ENCODE measurements at places on chromosomes 6 and 20.

GRCh38 chr6:166616261-166617238, 10.5 kb downstream of the RPS6KA2 start:
- no peak for DNase-seq

DNA sequence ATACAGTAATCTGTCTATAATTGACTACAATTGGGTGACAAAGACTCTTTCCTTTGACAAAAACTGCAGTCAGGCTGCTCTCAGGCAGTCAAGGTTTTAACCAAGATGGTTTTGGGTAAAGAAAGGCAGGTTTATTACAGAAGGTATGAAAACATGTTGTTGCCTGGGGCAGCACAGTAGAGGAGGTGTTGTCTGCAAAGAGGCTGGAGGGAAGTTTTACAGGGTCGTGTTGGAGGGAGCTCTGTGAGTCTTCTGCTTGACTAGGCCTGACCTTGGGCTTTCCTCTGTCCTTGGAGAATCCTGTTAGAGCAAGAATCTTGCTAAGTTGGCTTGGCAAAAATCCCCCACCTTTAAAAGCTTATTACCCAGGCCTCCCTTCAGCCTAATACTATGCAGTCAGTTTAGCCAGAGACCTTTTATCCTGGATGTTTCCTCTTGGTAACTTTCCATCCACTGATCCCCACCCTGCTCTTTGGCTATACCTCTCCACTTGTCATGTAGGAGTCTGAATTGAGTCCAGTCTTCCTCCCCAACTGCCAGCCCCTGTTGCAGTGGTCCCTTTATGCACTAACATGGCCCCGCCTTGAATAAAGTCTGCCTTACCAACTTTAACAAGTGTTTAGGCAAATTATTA, 143.0 kb upstream of the SLC22A16 start:
- no peak for DNase-seq

- DNase-seq: no peak
Observed at GRCh38 chr20:56204206-56204605, 44.3 kb upstream of the MC3R start.

- DNase-seq: no peak
Observed at GRCh38 chr6:44642870-44643522, 255.5 kb downstream of the CDC5L start.

DNA sequence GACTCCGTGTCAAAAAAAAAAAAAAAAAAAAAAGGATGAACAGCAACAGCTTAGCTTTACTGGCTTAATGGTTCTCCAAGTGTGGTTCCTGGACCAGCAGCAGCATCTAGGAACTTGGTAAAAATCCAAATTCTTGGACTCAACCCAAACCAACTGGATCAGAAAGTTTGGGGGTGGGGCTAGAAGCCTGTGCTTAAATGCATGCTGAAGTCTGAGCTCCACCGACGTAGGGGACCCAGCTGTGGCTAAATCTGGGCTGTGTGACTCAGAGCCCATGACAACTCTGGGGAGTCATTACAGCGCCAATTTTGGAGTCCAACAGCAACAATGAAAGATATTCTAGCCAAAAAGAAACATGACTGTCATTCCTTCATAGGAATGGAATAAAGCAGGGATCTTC, 13.6 kb upstream of the CHD6 start:
- DNase-seq: no peak

GRCh38 chr20:60340232-60340631, 382.0 kb downstream of the CDH26 start:
- no peak for DNase-seq

GRCh38 chr6:134437376-134437775, 119.5 kb upstream of the SGK1 start:
- DNase-seq: no peak

GRCh38 chr6:42375007-42375635, 76.6 kb downstream of the TRERF1 start:
- no peak for DNase-seq

- DNase-seq: no peak
Observed at GRCh38 chr20:20398123-20398522, 30.2 kb downstream of the INSM1 start.

All from effector CD8-positive, alpha-beta T cell (primary cell).